Activated CD4-positive, alpha-beta memory T cell treated with anti-CD3 and anti-CD28 coated beads, Interleukin-2, amount 10 ng/mL, durations not matched to agents 7 days and 5 days (primary cell): ENCODE measurements at places on chromosomes 3 and 15. TPM values are rescaled to one million over a fixed set of nuclear protein-coding genes. Genes with fewer than 3 reads are reported as not detected.

The CHL1 gene
- total RNA-seq = not detected

- DNase-seq = no peak
Measured at GRCh38 chr3:136658946-136659682, 93.1 kb downstream of the STAG1 start.

- no peak for DNase-seq
Measured at GRCh38 chr3:186790261-186790981, 7.0 kb downstream of the EIF4A2 start.

The MYH15 gene
- 0.10 TPM for total RNA-seq

DNA sequence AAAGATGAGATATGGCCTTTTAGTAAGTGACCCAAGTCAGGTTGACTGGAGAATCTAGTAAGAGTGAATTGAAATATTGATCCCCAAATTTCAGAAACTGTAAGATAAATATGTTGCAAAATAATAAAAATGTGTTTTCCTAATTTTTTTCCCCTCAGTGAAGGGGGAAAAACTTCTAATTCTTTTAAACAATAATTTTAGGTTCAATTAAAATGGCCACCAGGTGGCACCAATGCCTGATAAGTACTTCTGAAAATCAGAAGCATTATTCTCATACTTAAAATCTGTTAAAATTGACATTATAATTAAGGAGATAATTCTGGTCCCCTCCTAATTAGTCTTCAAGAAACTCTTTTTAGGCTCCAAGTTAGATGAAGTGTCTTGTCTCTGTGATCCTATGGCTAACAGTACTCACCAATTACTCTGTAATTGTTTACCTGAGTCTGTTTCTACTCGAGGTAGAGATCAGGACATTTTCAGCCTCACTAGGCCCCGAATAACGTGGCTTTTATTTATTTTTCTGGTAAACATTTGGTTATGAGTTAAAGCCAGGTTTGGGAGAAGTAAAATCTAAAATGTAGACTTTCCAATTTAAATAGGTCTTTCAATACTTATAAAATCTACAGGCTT, 52.6 kb downstream of the NMD3 start:
- no peak for DNase-seq

DNA sequence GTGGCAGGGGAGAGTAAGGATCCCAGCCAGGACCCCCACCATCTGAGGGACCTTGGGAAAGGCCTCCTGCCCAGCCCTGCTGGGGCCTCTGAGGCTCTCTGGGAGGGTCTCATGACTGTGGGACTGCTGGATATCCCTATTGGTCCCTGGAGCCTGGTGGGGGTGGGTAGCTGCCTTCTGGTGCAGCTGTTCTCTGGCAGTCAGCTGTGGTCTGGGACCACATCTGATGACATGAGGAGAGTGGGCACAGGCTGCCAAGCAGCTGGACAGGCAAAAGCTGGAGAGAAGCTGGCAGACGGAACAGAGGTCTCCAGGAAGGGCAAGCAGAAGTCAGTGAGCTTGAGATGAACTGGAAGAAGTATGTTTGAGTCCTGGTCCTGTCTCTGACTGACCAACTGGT, 22.4 kb downstream of the PLEKHO2 start:
- no peak for DNase-seq

GRCh38 chr15:60838206-60838605, 359.3 kb upstream of the ICE2 start:
- DNase-seq = no peak

The SYNPR gene
- total RNA-seq = not detected

GRCh38 chr15:70196372-70197316, 98.9 kb upstream of the TLE3 start:
- DNase-seq = peak; percentile 68

The STIMATE gene
- 34.7 TPM for total RNA-seq

DNA sequence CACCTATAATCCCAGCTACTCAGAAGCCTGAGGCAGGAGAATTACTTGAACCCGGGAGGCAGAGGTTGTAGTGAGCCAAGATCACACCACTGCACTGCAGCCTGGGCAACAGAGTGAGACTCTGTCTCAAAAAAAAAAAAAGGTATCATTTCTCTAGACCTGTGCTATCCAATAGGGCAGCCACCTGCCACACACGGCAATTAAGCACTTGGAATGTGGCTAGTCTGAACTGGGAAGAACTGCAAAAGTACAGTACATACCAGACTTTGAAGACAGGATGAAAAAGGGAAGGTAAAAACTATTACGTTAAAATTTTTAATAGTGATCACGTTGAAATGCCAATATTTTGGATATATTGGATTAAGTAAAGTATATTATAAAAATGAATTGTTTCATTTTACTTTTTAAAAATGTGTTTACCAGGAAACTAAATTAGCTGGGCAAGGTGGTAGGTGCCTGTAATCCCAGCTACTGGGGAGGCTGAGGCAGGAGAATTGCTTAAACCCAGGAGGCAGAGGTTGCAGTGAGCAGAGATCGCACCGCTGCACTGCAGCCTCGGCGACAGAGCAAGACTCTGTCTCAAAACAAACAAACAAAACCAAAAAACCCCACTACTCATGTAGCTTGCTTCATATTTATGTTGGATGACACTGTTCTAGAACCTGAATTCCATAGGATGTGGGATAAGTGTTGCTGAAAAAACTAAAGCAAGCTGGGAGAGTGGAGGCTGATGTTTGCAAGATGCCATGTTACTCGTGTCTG, 2.3 kb downstream of the CYP8B1 start:
- no peak for DNase-seq

The FBXW12 gene
- total RNA-seq = not detected

- DNase-seq = no peak
Measured at GRCh38 chr3:21942328-21942727, 191.3 kb upstream of the ZNF385D start.

The SKOR1 gene
- total RNA-seq = 0.25 TPM
